ENCODE measurements at places on chromosomes 1 and 21.
A peak's percentile ranks its signal among the peaks of the same experiment; 100 is the strongest.

DNA sequence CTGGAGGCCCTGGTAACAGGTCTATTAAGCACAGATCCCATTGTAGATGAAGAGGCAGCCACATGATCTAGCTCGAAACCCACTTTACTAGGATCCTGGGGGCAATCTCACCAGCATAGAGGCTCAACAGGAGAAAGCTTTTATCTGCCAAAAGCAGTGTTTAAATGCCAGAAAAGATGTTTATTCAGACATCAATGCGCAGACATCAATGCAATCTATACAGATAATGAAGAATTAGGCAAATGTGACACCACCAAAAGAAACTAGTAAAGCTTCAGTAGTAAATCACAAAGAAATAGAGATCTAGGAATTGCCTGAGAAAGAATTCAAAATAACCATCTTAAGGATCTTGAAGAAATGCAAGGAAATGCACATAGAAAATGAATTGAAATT, 32.5 kb downstream of the OR6Y1 start:
- no peak for DNase-seq

- DNase-seq: no peak
These were observed 12.3 kb downstream of the KAZN start for GRCh38 chr1:14610761-14611160.

- no peak for DNase-seq
These were observed 85.3 kb downstream of the SCCPDH start for GRCh38 chr1:246809473-246809872.

DNA sequence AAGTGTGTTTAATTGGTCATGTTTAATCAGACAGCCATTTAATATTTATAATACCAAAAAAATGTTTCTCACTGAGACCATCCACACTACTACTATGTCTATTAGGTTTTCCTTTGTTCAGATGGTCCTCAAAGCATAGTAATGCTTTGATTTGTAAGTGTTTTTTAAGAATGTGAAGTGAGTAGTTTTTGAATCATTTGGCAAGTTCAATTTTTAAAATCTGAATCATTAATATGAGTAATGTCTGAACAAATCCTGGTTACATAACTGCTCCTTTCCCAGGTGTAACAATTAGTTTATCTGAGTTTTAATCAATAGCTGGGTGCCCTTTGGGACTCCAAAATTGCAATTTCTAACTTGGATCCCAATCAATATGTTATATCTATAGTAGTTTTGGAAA, 23.5 kb upstream of the RPL5 start:
- no peak for DNase-seq

DNA sequence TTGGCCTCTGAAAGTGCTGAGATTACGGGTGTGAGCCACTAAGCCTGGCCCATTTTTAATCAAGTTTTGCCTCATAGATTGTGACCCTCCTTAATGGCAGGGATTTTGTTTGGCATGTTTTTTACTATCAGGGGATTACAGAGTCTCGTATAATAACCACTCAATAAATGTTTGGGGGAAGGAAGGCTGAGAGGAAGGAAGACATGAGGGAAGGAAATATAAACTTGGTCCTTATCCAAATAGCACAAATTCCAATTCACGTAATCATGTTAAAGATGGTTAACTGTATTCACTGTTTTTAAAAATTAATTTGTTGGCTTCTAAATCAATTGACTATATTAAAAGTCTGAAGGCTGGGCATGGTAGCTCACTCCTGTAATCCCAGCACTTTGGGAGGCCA, 30.9 kb upstream of the SERTAD4 start:
- DNase-seq: no peak

DNA sequence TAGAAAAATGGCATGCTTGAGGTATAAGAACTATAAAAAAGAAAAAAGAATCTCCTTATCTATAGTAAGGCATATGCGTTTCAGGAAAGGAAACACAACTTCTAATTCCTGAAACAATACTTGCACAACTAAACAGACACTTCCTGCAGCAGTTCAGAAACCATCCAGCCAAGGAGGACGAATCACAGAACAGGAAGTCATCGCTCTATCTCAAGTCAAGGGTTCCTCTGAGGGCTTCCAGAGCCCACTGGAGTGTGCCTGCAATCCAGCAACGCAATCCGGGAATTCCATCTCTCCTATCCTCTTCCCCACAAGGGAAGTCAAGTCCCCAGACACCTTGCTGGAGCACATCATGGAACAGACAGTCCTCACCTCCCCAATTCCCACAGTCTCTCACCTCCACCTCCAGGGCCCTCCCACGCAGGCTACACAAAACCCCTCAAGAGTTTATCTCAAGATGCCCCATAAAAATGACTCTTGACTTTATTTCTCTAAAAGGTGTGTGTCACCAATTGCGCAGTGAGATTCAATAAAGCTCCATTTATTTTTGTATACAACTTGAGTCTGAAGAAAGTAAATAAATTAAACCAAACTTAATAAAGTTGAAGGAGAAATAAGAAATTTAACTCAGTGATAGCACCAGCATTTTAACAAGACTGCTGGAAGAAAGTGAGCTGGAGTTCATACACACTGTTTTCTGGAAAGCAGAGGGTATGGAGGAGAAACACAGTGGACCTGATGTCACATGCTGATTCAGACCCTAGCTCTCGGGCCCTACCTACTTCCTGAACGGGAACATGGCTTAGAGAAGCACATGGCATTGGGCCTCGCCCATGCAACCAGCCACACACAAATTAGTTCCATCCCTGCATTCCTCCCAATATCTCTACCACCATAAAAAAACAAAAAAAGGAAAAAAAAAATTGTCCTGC, 39.9 kb downstream of the SIPA1L2 start:
- DNase-seq: peak; percentile 64

DNA sequence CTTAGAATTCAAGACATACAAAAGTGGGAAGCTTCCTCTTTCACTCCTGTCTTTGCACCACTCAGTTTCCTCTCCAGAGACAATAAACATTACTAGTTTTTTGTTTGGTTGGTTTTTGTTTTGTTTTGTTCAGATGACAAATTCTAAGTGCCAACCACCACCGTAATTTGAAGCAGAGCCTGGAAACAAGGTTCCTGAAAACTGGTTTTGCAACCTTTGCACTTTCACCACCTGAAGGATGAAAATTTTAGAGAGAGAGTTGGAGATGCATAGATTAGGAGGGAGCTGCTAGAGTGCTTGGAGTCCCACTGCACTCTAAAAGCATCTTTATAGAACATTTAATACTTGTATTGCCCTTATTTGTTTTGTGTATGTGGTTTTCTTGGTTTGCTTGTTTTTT, 20.2 kb upstream of the MGST3 start:
- no peak for DNase-seq

DNA sequence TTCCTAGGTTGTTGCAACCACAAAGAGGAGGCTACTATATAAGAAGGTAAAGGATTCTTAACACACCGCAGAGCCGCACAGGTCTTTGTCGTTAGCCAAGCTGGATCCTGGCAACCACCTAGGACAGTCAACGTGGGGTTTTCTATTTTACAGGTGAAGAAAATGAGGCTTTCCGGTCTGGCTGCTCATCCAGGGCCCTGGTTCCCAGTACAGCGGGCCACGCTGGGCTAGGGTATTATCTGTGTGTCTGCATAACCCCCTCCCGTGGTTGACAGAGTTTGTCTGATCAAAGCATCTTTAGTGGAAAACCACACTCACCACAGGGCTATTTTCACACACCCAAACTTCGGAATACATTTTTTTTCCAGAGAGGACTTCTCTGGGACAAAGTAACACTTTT, 39.0 kb upstream of the PDE9A start:
- no peak for DNase-seq

DNA sequence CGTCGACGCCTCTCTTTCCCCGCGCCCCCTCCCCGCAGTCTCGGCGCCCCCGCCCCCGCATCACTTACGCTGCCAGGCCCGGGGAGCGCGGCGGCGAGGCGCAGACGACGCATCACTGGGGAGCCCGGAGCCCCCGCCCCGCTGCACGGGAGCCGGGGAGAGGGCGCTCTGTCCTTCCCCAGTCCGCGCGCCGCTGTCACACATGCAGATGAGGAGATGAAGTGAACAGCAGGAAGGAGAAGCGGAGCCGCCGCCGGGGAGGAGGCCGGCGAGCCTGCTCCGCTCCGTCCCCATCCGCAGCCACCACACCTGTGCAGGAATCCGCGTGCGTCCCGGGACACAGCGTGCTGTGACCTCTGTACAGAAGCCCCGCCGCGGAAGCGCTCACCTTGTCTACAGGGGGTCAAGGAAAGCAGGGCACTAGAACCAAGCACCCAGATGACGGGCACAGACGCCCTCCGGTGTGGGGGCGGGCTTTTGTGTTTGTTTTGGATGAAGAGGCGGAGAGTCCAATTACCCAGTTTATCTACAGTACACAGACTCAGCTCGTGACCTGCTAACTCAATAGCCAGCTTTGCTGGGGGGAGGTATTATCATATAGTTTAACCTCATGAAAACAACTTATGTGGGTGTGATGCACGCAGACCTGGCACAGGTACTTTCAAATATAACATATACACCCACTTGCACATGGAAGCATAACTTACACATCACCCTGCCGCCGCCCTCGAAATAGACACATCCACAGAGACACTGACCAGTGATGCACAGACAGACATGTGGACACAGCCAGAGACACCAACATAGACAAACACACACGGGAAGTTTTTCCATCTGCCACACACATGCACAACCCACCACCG, 12.4 kb downstream of the KLHDC8A start:
- peak; percentile 45 for DNase-seq

- no peak for DNase-seq
These were observed 161.0 kb upstream of the BEND5 start for GRCh38 chr1:48937732-48938131.

DNA sequence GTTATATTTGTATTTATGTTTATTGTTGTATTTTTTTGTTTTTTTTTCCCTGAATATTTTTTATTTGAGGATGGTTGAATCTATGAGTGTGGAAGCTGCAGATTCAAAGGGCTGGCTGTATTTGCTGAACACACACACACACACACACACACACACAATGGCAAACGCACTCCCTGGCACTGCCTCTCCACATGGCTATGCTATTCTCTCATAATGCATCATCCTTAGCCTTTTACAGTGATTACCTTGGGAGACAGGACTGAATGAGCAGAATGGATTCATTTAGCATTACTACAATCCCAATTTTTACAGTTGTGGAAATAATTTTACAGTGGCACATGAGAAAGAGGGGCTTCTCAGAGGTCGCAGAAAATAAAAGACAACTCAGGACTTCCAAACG, 390.1 kb downstream of the PCP4 start:
- no peak for DNase-seq

DNA sequence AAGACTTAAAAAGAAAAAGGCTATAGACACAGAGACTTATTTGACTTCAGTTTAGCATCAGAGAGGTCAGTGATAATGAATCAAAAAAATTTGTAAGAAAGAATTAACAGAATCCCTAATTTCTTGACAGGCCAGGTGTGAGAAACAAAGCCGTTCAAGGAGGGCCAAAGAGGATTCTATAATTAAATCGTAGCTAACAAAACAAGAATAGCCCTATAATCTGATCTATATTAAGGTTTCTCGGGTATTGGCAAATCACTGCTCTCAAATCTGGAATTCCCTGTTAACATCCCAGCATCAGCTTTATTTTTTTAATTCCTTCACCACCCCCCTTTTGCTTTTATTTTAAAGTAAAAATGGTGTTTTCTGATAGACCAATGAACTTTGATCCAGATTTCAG, 60.3 kb downstream of the PUM1 start:
- DNase-seq: no peak

DNA sequence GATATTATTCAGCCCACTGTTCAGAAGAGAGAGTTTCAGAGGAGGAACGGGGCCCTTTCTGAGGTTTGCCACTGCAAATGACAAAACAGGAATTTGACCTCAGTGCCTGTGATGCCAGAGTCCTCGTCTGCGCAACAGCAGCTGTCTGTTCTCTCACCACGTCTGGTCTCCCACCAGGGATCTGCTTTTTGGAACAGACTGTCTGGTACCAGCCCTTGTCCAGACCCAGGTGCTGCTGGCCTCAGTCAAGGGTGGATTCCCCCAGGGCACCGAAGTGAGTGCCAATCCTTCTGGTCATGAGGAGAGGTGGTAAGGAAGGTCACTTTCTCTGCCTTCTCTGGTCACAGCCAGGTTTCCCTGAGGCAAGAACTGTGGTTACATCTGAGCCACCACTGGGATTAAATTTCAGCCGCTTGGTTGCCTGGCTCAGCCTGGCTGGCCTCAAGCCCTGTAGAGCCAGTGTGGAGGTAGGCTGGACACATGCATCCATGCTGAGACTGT, 2.3 kb upstream of the BCAN start:
- no peak for DNase-seq

GRCh38 chr1:77966291-77966690, 12.6 kb downstream of the FUBP1 start:
- DNase-seq: no peak

GRCh38 chr1:177926201-177926600, 43.7 kb downstream of the SEC16B start:
- DNase-seq: no peak

DNA sequence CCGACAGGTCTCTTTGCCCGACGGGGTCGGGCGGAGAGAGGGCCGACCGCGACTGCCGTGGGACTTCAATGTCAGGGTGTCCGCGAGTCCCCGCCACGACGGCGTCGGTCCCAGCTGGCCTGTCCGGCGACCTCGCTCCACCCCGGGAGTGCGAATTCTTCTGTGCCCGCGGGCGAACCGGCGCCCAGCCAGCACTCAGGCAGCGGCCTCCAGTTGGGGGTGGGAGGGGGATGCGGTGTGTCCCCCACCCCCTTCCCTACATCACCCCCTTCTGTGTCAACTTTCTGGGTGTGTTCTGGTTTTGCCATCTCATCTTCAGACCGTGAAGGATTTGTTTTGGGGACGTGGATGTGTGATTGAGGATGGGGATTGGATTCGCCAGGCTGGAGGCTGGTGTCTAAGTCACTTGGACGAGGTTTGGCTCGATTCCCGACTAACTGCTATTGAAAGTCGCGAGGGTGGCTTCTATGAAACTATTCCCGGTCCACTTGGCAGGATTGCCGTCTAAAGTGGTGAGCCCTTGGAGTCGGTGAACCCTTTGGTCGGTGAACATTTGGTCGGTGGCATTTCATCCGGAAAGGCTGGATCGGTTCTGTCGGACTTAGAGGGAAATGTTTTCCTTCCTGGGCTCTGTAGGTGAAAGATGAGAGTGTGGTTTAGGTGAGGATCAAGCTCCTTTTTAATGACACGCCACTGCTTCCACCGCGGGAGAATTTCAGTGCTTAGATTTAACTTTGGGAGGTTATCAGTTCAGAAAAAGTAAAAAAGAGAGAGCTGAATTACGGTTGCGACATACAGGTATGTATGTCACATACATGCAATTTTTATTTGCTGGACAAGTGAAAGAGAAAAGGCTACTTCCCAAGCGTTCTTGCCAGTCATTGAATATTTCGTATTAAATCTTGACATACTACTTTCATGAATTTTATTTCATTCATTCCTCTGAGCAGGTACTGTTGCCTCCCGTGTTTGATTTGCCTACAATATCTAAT, 771 bp downstream of the ABCD3 start:
- DNase-seq: peak; percentile 71

DNA sequence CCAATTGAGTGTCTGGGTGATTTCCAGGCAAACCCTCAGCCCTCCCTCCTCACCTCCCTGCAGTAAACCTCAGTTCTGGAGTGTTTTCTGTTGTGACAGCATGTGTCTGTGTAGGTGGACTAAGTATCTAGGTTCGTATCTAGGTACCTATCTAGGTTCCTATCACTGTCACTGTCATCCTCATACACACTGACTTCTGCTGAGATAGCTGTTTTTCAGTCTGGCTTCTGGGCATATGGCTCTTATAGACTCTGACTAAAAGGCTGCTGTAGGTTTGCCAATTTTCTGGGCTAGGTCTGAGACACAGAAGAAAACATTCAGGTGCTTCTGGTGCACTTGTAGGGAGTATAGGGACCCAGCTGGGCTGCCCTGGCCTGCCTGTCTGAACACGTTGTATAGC, 8.1 kb upstream of the TRIM67 start:
- DNase-seq: no peak
